ENCODE measurements at places on chromosomes 1 and 21.

GRCh38 chr1:246052603-246053002, 454.5 kb downstream of the SMYD3 start:
- DNase-seq = no peak

DNA sequence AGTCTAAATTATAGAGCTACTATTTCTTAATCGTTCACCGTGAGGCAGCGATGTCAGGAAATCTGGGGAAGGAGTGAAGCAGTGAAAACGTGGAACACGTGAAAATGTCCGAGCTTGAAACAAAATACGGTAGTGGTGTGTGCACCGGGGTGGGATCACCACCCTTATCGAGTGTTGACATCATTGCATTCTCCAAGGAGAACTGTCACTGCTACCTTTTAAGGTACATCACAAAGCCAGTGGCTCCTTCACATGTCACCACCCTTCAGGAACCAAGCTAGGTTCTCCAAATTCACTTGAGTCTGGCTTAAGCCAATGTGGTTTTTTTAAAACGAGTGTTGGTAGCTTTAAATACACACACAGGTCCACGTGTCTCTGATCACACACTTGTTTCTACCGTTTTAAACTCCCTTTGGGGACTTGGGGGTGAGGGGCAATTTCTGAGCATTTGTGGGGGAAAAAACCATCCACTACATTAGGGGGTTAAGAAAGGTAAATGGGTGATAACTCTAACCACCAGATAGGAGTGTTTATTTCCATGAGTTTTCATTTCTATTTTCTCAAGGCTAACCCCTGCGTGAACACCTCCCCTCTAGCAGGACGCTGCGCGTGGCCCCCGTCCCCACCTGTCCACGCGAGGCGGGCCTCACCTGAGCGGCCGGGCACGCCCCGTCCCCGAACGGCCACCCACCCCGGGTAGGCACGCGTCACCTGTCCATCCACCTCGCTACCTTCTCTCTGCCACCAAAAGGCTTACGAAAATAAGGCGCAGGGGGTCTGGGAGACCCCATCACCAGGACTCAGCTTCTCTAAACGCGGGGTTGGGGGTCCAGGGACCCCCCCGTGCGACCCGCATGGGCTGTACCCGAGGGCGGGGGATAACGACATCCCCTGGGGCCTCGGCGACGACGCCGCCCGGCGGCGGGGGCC, 978 bp downstream of the PRDM15 start:
- DNase-seq = no peak

- DNase-seq = no peak
Measured at GRCh38 chr1:183227422-183228346, 41.6 kb downstream of the LAMC2 start.

- DNase-seq = no peak
Measured at GRCh38 chr1:117606649-117607430, 992 bp downstream of the TENT5C start.

DNA sequence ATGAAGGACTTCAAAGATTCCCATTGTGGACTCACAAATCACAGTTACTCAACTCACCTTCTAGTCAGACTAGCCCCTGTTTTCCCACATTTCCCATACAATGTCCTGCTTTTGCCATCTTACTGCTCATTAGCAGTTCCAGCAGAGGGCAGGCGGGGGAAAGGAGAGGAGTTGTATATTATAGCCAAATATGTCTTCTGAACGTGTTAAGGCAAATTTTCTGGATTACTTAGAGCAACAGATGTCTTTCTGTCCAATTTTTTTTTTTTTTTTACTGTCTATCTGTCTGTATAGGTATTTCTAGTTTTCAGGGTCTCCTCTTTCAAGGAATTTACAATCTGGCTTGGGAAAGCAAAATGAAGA, 29.9 kb upstream of the DDAH1 start:
- no peak for DNase-seq

DNA sequence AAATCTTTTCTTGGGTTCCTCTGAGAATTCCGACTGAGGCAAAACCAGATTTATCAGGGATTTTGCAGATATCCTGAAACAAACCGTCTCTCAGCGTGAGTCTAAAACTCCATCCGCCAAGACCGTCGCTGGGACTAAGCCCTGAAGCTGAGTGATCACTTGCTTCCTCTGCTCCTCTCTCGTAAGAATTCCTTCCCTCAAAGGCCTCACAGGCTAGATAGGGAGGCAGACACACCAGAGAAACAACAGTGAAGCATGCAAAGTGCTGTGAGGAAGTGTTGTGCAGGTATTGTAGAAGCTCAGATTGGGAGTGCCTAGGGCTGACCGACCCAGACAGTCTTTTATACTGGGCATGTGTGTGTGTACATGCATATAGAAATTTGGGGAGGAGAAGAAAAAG, 119.1 kb downstream of the RGS7 start:
- DNase-seq = no peak

- peak; percentile 18 for DNase-seq
Measured at GRCh38 chr1:48552420-48552819, 80.4 kb upstream of the SPATA6 start.

DNA sequence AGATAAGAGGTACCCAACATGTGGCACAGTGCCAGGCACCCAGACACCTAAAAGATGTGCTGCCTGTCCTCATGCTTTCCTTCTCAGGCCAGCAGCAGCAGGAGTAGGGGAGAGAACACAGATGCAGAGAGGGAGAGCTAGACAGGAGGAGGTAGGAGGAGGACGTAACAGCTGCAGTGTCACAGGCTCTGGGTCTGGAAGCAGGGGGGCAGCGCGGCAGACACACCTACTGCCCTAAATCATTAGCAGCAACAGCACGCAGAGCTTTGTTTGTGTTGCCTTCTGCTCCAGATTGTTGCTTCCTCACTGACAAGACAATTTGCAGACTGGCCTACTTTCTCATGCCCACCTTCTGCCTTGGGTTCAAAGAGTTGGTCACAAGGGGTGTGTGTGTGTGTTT, 196.7 kb upstream of the DAB1 start:
- no peak for DNase-seq

- no peak for DNase-seq
Measured at GRCh38 chr1:5376538-5377247, 615.5 kb downstream of the NPHP4 start.

DNA sequence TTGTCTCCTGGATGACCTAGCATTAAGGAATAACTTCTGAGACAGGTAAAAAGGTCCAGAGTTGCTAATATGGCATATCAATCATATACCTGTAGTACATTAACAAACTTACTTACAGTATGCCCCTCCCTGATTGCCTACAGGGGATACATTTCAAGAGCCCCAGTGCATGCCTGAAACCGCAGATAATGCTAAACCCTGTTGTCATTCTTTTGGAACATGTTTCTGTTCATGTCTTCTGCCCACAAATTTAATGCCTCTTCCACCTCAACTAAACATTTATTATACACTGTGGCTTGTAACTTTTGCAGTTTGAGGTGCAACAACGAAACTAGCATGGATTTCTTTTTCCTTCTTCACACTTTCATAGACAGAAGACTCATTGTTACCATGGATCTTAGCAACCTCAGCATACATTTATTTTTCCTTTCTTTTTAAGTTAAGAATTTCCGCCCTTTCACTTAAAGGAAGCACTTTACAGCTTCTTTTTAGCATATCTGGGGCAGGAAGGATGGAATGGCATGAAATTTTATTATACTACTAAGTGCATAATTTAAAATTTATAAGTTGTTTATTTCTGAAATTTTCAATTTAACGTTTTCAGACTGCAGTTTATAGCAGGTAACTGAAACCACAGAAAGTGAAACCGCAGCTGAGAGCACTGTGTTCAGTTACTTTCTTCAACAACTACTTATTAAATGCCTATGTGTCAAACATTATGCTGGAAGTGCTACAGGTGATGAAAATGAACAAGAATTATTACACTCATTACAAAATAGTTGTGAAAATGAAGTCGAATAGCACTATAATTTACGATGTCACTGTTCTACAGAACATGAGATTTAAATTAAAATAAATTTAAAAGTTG, 25.3 kb downstream of the F13B start:
- no peak for DNase-seq

DNA sequence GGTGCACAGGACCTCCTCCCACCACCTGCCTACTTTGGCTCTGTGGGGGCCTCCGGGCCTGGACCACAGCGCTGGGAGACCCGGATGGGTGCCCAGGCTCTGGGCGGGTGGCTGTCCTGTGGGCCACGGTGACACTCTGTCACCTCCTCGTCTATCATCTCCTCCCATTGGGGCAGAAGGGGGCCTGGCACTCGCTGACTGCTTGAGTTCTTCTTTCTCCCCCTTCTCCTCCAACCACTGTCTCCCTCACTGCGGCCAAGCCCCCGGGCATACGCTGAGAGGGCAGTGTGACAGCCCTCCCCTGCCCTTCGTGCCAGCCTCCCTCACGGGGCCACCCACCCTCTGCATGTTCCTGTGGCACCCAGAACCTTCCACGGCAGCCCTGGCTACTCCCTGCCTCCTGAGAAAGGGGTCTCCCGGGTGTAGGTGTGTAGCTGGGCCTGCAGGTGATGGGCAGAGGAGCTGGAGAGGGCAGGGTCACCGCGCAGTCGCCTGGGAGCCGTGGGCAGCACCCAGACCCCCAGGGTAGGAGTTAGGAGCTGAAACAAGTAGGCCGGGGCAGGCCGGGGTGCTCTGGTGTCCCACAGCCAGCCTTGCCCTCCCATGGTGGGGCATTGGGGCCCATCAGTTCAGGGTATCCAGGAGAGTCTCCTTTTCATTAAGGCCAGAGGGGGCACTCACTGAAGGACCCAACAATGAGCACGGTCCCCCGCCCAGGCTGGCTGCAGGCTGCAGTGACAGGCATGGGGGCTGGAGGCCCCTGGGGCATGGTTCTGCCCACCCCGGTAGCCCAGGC, 9.2 kb upstream of the ARF1 start:
- no peak for DNase-seq

DNA sequence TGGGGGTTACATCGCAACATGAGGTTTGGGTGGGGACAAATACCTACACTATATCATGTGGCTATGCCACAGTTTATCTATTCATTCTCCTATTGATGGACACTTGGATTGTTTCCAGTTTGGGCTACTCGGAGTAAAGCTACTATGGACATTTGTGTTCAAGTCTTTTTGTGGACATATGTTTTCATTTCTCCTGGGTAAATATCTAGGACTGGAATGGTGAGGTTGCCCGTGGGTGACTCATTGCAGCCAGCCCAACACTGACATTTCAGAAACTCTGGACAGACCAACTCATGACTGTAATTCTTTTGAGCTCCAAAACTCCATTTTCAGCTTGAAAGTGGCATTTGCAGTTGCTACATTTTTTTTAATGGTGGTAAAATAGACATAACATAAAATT, 82.7 kb downstream of the KAZN start:
- DNase-seq = no peak

DNA sequence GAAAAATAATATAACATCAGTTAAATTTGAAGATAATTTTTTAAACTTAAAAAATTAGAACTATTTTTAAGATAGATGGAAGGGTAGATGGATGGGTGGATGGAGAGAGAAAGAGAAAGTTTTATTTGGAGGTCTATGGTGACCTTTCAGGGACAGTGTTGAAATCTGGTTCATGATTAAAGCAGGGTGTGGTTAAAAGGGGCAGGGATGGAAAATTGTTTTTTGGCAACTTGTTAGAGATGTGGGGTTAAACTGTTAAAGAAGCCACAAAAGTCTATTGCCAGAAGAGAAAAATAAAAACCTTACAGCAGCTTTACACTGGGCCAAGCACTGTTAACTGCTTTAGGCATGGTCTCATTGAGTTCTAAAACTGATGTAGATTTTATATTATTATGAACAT, 134.9 kb upstream of the GORAB start:
- DNase-seq = no peak

GRCh38 chr1:29752141-29752540, 515.8 kb downstream of the PTPRU start:
- DNase-seq = no peak

DNA sequence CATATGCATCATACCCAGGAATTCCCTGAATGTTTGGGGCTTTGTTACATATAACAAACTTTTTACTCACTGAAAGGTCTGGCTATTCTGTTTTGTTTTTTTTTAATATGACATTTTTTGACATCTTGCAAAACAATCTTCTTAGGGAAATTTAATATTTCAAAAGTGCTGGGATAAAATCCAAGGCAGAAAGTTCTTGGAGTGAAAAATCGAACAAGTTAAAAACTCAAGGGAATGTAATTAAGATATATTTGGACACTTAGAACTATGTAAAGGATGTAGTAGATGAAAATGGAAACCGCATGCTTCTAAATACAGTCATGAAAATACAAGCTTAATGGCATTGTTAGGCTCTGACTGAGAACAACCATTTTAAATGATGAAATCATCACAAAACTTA, 8.6 kb downstream of the CHODL start:
- no peak for DNase-seq

DNA sequence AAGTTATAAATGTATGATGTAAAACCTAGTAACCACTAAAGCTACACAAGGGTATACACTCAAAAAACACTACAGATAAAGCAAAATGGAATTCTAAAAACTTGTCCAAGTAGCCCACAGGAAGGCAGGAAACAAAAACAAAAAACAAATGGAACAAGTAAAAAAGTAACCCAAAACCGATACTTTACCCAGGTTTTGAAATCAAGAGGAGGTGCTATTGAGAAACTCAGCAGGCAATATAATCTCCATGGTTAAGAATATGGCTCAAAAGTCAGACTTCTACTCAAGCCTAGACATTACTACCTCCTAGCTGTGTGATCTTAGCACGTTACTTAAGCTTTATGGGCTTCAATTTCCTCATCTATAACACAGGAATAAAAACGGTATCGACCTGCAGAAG, 13.3 kb downstream of the RBBP5 start:
- no peak for DNase-seq

DNA sequence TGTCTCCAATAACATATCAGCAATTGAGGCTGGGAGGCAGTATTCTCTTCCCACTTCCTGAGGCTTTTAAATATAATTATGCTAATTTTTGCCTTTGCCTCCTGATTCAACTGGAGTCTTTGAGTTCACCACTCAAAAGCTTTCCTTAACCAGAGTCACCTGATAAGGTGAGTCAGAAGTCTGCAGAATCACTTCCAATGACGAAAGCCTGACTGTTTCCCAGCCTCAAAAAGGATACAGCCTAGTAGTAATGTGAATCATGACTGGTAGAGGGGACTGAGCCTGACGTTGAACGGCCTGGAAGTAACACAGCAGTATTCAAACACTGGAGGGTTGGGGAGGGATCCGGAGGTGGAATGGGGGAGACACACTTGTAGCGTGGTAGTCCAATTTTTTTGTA, 10.4 kb upstream of the MRPL9 start:
- no peak for DNase-seq

Measured in NCI-H2081 treated with DMSO at 0.1 percent for 48 hours (cell line).